ENCODE measurements at places on chromosomes 6 and 20.

DNA sequence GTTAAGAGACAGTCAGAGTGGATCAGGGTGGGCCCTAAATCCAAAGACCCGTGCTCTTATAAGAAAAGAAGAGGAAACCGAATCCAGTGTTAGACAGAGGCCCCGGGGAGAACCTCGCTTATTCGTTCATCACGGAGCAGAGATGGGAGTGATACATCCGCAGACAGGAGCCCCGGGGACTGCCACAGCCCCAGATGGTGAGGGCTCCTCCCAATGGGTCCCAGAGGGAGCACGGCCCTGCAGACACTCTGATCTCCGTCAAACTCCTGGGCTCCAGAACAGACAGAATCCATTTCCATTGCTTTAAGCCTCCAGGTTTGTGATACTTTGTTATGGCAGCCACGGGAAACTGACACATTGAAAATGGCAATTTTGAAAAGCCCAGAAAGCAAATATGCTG lies 47.0 kb downstream of the CDH4 start:
- DNase-seq: no peak

DNA sequence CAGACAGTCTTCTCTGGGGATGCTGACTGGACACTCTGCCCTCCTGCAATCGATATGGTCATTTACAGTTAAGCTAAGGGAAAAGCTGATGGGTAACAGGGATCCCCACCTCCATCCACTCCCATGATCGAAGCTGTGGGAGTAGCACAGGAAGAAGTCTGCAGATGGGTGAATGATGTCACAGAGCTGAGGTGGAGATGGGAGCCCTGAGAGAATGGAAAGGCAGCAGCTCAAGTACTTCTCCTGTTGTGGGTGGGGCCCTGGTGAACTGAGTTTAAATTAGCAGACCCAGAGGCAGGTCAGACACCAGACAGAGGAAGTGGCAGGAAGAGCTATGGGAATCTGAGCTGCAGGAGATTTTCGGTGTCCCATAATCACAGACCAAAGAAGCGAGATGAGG lies 29.0 kb downstream of the HDGFL1 start:
- no peak for DNase-seq

DNA sequence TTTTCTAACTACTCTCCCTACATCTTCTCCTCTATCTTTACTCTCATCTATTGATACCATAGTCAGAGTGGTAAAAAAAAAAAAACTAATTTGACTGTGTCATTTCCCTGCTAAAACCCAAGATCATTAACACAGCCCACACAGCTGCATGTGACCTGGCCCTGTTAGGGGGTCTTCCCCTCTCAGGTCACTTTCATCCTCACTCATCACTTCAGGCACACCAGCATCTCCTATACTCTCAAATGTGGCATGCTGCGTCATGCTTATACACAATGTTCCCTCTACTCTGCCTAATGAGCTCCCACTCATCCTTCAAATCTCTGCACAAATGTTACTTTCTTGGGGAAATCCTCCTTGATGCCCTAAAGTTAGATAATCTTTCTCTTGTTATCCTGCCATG lies 86.8 kb downstream of the CDK19 start:
- DNase-seq: no peak

DNA sequence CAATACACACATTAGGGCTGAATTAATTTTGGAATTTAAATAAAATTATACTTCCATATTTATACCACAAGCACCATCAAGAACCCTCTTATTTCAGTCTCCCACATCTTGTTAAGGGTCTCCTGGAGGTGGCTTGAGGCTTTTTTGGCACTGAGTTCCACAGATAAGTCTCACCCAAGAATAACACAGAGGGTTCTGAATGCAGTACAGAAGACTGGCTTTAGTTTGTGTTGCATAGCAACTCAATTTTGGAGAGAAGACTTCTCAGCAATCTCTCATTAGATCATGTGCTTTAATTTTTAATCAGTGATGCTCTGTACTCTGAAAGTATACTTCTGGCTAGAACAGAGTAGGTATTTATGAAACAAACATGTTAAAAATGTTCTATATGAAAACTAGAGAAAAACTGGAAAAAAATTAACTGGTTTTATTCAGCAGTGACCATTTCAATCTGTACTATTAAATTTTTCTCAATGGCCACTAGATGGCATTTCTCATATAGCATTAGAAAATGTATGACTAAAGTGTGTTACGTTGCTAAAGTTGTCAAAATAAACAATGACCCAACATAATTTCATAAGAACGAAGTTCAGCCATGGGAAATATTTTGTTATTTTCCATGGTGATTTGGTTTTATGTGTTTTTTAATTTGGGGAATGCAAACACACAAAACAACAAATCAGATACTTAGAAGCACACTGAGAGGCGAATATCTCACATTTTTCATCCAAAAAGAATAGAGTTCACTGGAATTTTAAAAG lies 32.7 kb upstream of the MAP7 start:
- DNase-seq: no peak

- no peak for DNase-seq
Observed at GRCh38 chr6:7554533-7555275, 13.2 kb downstream of the DSP start.

GRCh38 chr6:35076997-35077712 lies 64.0 kb downstream of the TCP11 start:
- no peak for DNase-seq

DNA sequence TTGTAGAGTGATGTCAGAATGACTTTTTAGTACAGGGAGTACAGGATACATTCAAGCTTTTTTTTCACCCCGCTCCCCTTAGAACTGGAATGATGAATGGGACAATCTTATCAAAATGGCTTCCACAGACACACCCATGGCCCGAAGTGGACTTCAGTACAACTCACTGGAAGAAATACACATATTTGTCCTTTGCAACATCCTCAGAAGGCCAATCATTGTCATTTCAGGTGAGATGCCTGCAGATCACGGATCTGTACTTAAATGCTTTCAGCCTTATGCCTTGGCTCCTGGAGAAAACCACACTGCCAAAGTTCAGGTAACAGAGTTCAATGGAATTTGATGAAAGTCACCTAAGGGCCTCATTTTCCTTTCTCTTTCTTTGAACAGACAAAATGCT lies 8.5 kb downstream of the TNFAIP3 start:
- no peak for DNase-seq

- DNase-seq: no peak
Observed at GRCh38 chr6:3389390-3390167, 67.3 kb downstream of the SLC22A23 start.

GRCh38 chr6:16146527-16146955 lies 17.7 kb downstream of the MYLIP start:
- DNase-seq: no peak

- DNase-seq: peak; percentile 92
Observed at GRCh38 chr6:130070792-130071191, 52.4 kb downstream of the L3MBTL3 start.

Measured in NCI-H187 treated with DMSO at 0.1 percent for 48 hours (cell line).